ENCODE measurements at places on chromosomes 3 and 15. TPM values are rescaled to one million over a fixed set of nuclear protein-coding genes. Genes with fewer than 3 reads are reported as not detected.

- DNase-seq, result no peak
Observed at GRCh38 chr3:47028146-47028545, 48.7 kb downstream of the NBEAL2 start.

DNA sequence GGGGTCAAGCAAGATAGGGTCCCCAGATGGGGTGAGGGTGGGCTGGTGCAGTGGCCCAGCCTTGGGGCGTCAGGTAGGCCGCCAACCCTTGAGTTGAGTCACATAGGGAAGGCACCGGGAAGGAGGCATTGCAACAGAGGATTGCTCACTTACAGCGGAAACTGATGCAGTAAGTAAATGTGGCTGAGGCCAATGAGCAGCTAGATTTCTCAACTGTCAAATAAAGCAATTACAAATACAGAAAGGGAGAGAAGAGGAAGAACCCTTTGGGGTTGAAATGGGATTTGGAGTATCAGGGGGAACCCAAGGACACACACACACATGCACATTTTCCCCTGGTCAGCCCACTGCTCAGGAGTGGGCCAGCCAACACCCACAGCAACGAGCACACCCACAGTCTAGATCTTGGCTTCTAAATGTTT is 44.0 kb downstream of the CHSY1 start:
- no peak for DNase-seq

GRCh38 chr3:139456386-139456785 is 19.9 kb downstream of the RBP2 start:
- DNase-seq, result no peak

DNA sequence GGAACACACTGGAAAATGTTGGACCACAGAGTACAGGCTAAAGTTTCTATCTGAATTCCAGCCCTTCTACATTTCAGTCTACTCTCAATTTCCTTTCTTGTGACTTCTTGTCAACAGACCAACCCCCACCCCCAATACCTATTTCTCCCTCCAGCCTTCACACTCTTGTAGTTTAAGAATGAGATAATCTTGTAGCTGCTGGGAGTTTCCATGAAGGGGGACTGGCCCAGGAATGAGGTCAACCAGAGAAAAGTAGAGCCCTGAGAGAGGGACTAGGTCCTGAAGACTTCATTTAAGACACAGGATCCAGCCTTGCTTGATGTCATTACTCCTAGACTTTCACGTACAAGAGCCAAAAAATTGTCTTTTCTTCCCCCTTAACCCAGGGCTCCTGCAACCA is 29.5 kb upstream of the FAM107A start:
- no peak for DNase-seq

DNA sequence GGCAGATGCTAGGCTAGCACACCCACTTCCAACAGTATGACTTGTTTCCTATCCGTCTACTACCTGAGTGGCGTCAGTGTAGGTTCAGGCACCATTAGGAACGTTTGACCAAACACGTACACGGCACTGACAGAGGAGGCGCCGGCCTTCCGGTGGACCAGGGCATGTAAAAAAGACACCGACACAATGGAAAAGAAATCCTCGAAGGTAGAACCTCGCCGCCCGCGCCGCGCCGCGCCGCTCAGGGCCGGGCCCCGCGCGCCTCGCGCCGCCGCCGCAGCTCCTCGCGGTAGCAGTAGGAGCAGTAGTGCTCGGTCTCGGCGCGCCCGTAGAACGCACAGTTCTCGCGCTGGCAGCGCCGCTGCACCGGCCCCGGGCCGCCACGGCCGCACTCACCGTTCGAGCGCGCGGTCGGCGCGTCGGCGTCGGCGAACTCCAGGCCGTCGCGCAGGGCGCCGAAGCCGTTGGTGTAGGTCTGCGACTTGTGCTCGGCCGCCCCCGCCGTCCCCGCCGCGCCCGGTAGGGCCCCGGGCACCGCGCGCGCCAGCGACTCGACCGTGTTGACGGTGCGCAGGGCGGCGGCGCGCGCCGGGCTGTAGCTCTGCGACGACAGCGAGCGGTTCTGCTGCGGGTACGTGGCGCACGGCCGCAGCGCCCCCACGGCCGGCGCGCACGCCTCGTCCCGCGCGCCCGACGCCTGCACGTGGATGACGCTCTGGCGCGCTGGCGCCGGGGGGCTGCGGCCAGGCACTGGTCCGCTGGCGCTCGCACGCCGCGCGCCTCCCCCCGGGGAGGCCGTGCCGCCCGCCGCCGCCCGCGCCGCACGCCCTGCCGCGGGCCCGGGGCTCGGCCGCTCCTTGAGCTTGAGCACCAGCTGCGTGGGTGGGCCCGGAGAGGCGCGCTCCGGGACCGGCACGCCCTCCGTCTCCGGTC is 156.7 kb downstream of the KLF13 start:
- no peak for DNase-seq

GRCh38 chr3:29827756-29828155 is 546.9 kb downstream of the RBMS3 start:
- peak; percentile 8 for DNase-seq

DNA sequence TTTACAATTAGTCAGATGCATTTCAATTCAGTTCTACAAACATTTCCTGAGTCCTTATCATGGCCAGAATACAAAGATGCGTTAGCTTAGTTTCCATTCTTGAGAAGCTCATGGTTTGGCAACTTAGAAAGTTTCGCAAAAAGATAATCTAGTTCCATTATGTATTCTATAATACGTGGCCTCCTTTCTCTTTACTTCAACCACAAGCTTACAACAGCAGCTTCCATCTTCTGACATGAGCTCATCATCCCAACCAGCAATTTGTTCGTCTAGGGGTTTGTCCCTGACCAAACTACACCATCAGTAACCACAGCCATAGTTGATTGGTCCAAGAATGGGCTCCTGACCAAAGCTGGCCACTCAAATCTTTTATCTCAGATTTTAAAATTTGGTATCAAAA is 267.6 kb upstream of the TBC1D5 start:
- DNase-seq, result no peak

The C3orf33 gene
- 3.2 TPM for total RNA-seq

The UROC1 gene
- total RNA-seq, result not detected

The FAM43A gene
- 10.6 TPM for total RNA-seq

The ZIC1 gene
- 0.44 TPM for total RNA-seq

The TLR9 gene
- total RNA-seq, result not detected

The MYEF2 gene
- total RNA-seq, result 8.0 TPM

The NGRN gene
- 92.4 TPM for total RNA-seq
